ENCODE measurements at places on chromosomes 6 and 20.

DNA sequence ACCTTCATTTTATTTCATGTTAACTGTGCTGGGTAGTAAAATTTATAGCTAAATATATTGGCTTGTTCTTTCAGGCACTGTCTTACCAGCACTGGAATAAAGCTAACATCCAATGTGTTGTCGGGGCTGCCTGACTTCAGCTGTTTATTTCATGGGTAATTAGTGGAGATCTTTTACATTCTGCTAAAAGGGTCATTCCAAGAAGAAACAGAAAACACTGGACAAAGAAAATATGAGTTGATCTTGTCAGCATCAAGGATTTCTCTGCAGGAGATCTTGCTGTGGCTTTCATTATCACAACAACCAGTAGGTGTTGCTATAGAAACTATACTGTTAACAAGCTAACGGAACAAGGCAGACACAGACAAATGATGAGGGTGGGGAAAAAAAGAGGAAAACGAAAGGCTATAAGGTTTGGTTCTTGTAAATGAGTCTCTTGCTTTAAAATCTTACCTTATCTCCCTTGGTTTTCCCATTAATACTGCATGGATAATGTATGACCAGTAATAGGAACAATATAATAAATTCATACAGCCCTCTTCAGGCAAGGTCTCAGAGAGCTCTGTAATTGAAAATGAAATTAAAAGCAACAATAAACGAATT lies 206.8 kb downstream of the SIM1 start:
- DNase-seq, result no peak

GRCh38 chr6:4133941-4134838 lies 1.2 kb downstream of the ECI2 start:
- DNase-seq, result no peak

- DNase-seq, result no peak
Measured at GRCh38 chr20:13515796-13516558, 122.8 kb downstream of the TASP1 start.

DNA sequence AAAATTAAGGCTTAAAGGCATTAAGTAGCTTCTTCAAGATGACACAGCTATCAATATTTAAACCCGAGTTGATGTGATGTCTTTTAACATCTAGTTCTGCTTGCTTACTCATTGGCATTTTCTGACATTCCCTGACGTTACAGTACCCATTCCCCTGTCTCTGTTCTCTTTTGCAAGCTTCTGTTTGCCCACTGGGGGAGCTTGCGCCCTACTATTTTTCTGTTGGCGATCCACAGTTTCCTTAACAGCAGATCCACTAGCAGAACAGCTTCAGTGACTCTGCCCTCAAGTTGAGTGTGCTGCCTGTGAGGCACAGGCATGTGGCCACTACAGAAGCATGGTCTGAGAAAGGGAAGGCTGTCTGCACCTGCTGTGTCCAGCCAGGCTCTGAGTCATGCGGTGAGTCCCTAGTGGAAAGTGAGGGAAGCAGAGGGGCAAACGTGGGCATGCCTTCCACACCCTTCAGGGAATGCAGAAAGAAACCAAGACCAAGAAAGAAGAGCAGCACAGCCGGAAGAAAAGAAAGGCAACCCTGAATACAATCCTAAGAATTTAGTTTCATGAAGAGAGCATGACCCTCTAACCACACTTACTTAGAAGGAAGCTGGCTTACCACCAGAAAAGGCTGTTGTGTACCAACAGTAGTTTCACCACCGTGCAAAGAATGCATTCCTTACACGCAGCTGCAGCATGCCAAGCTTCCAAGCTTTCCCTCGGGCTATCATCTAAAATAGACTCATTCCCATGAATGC lies 97.7 kb upstream of the VGLL2 start:
- DNase-seq, result no peak

DNA sequence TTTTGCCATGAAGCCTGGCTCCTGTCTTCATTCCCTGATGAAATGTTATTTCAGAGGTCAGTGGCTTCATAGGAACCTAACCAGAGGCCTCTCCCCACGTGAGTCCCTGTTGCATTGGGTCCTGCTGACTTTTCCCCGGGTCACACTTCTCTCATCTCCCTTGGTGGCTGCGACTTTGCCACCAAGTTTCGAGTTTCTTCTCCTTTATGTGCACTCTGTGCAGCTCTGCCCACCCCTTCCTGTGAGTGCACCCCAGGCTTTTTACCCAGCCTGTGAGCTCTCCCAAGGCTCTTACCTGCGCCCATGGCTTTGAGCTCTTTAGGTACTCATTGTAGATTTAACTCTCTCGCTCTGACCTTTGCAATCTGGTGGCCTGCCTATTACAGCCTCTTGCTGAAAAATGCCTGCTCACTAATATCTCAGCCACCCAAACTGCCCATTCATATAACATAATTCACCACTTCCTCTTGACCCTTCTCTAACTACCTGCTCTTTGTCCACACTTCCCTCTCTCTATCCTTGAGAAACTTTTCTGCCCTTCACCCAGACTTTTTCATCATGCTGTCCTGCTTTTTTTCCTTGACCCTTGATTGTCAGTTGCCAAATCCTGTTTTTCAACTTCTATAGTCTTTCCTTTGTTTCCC lies 105.9 kb downstream of the SASH1 start:
- no peak for DNase-seq

GRCh38 chr20:35034145-35034544 lies 58.5 kb downstream of the TRPC4AP start:
- DNase-seq, result no peak

DNA sequence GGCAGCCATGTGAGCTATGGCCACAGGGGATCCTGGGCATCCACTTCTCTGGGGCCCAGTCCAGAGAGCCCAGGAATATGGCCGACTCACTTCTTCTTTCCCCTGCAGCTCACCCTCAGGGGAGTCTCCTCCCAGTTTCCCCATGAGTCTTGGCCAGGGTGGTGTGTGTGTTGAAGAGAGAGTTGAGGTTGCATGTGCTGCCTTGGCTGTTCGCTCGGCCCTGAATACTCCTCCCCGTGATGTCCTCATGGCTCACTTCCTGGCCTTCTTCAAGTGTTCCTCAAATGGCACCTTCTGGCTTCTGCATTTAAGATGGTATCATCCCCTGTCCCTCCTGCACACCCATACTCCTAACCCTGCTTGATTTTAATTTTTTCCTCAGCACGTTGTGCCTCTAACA lies 3.2 kb upstream of the TREML1 start:
- no peak for DNase-seq

Measured in caudate nucleus (tissue), 63 donors.